ENCODE measurements at places on chromosomes 7 and 10.

GRCh38 chr7:156378806-156379205 is 261.8 kb upstream of the RNF32 start:
- DNase-seq, result no peak

DNA sequence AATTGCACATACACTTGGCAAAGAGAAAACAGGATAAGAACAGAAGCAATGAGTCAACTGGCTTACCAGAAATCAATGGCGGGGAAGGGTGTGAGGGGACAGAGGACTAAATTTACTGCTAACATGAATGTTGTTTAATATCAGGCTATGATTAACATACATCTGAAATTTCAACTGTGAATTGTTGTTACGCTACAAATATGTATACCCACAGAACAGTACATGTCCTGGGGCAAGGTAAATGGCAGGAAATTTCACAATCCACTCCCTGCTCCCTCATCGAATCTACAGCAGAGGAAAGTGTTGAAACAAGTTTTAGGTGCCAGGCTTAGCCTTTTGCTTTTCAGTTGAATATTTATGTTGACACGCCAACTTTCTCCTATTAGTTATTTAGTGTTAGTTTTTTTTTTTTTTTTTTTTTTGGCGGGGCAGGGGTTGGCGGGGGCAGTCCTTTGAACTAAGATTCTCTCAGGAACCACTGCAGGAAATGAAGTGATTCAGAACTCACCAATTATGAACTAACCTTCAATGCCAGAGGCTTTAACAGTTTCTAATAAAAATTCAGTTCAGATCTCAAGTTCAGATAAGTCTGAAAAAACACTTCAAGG is 99.0 kb downstream of the UBE2H start:
- no peak for DNase-seq

DNA sequence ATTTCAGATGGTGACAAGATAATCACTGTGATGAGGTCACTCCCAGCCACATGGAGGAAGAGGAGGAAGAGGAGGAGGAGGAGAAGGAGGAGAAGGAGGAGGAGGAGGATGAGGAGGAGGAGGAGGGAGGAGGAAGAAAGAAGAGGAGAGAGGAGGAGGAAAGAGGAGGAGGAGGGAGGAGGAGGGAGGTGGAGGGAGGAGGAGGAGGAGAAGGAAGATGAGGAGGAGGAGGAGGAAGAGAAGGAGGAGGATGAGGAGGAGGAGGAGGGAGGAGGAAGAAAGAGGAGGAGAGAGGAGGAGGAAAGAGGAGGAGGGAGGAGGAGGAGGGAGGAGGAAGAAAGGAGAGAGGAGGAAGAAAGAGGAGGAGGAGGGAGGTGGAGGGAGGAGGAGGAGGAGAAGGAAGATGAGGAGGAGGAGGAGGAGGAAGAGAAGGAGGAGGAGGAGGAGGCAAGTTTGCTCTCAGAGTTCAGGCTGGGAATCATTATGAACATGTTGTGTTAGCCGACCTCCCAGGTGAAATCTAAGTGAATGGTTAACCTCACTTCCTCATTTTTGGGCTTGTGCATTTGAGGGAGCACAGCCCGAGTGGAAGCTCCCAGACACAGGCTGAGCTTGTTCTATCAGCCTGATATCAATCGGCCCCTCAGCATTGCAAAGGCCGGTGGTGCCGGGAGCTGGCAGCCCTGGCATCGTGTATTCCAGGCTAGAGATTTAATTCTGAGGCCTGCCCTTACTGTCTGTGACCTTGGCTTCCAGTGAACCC is 236.2 kb upstream of the PITRM1 start:
- DNase-seq, result no peak

GRCh38 chr10:79258894-79259293 is 88.4 kb upstream of the PPIF start:
- DNase-seq, result no peak

GRCh38 chr7:7595451-7595850 is 28.8 kb downstream of the MIOS start:
- no peak for DNase-seq
